ENCODE measurements at places on chromosomes 5 and 9. TPM values are rescaled to one million over a fixed set of nuclear protein-coding genes. Genes with fewer than 3 reads are reported as not detected.

The HAVCR2 gene
- 378 TPM for total RNA-seq

DNA sequence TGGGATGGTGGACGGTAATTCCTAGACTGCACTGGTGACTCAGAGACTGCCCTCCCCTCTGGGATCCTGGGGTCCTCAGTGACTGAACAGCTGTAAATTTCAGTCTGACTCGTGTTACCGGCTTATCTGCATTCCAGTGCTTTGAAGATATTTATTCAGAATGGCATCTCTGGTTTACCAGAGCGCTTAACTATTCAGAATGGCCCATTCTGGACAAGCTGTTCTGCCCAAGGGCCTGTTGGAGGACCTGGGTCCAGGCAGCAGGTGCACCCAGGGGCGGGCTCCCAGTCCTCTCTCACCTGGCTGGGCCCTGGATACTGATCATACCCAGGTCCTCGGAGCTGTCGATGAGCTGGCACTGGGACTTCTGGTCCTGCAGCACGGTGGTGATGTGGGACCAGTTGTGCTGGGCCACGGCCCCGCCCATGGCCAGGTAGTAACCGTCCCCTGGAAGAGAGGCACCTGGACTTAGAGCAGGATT is 48.0 kb downstream of the SARDH start:
- no peaks in the 10 kb centered on the region for H3K4me1 ChIP-seq
- H3K36me3 ChIP-seq, result no peaks in the 10 kb centered on the region
- no peak for DNase-seq

DNA sequence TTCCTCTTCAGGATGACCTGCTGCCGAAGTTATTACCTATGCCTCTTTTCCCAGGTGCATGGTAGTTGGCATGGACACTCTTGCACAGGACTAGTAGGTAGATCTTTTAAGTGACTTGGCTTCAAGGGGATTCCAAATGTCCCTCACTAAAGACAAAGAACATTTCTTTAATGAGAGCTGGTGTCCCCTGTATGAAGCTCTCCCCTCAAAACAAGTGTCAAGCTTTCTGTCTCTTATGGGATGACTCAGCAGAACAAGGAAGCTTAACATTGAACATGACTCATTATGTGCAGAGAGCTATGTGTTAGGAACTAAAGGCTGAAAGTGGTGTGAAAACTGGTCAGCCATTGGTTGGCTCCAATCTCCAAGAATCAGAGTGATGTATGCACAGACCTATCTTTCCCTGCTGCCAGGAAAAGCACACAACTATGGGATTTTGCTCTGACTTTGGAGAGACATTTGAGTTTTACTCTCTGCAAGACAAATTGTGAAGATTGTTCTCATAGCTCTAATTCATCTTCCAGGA is 120.5 kb downstream of the PRDM6 start:
- no peaks in the 10 kb centered on the region for H3K36me3 ChIP-seq
- H3K4me3 ChIP-seq, result no peak overlapping the region
- H3K4me1 ChIP-seq, result no peaks in the 10 kb centered on the region

DNA sequence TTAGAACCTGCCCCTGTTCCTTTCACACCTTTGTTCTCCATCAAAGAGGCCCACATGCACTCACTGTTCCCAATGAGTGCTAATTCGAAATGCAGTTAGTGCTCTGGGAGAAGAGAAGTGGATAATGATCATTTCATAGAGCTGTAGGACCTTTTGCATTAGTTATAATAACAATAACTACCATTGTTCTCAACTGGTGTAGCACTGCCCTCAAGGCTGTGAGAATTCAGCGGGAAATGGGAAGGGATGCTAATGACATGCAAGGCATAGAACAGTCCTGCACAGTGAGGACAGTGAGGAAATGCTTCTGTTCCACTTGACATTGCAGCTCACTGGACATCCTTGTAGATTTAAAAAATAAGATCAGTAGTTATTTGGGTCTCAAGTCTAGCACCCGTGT is 187.4 kb downstream of the FBXL7 start:
- no peak overlapping the region for H3K4me3 ChIP-seq
- no peaks in the 10 kb centered on the region for H3K36me3 ChIP-seq
- no peaks in the 10 kb centered on the region for H3K4me1 ChIP-seq
- no peak overlapping the region for H3K27ac ChIP-seq
- H3K27me3 ChIP-seq, result no peaks in the 10 kb centered on the region

GRCh38 chr9:101718192-101718591 is 20.3 kb downstream of the GRIN3A start:
- DNase-seq, result no peak
- H3K4me3 ChIP-seq, result no peak overlapping the region
- H3K4me1 ChIP-seq, result no peaks in the 10 kb centered on the region
- H3K27me3 ChIP-seq, result no peaks in the 10 kb centered on the region
- H3K27ac ChIP-seq, result no peak overlapping the region
- H3K36me3 ChIP-seq, result no peaks in the 10 kb centered on the region

DNA sequence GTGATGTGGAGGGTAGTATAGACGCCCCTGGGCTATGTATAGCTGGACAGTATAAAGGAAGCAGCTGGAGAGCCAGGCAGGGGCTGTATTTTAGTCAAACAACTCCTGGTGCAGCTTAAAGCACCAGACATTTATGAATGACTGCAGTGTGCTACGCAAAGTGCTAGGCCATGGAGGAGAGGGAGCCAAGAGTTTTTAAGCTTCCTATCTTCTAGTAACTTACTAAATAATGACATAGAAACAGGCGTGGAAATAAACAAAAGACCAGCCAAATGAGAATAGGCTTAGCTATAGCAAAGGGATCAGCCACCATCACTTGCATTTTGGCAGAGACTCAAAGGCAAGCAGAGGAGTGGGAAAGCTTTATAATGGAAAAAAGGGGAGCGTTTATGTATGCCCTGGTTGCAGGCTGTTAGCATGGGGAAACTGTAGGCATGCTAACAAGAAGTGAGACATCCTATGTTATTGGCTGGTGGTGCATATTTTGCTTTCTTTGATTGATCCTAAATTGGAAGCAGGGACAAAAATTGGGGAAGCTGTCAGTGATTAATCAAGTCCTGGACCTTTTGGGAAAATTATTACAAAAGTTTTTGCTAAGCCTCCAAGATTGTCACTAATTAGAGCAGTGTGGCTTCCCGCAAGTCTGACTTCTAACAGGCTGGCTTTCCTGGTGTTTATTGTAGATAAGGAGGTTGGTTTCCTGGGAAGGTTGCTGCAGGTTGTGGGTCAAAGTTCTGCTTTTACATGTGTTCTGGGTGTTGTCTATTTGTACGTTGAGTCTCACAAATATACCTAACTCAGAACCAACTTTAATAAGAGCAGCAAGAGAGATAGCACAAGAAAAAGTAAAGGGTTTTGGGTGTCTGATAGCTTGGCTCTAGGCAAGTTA is 46.6 kb downstream of the RAB3C start:
- H3K27me3 ChIP-seq, result no peaks in the 10 kb centered on the region
- no peaks in the 10 kb centered on the region for H3K4me1 ChIP-seq
- DNase-seq, result no peak
- no peaks in the 10 kb centered on the region for H3K36me3 ChIP-seq
- H3K4me3 ChIP-seq, result no peak overlapping the region

GRCh38 chr9:22643541-22643940 is 196.9 kb downstream of the DMRTA1 start:
- H3K36me3 ChIP-seq, result no peaks in the 10 kb centered on the region
- no peaks in the 10 kb centered on the region for H3K4me1 ChIP-seq
- no peak overlapping the region for H3K27ac ChIP-seq
- no peaks in the 10 kb centered on the region for H3K27me3 ChIP-seq

DNA sequence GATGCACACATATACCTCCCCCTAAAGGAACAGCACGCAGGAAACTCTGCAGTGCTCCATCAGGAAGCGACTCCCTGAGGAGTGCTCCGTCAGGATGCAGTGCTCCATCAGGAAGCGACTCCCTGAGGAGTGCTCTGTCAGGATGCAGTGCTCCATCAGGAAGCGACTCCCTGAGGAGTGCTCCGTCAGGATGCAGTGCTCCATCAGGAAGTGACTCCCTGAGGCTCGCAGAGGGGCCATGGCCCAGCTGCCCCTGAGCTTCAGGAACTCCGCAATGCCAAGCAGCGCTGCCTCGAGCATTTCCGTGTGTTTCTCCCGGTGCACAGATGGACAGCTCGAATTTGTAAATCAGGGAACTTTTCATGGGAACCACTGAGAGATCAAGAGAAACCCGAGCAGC is 88.1 kb downstream of the PAX5 start:
- H3K27ac ChIP-seq, result no peak overlapping the region
- H3K4me3 ChIP-seq, result no peak overlapping the region
- no peaks in the 10 kb centered on the region for H3K36me3 ChIP-seq
- DNase-seq, result no peak
- peaks cover 22% of the 10 kb centered on the region for H3K27me3 ChIP-seq

All from natural killer cell treated with Interleukin-12 subunit alpha and Interleukin-12 subunit beta and Interleukin-15 and Interleukin-18, amount 100 ng/mL, for 72 hours (primary cell).